ENCODE measurements at places on chromosomes 6 and 20. TPM values are rescaled to one million over a fixed set of nuclear protein-coding genes. Genes with fewer than 3 reads are reported as not detected.

The SERPINB6 gene
- 83.9 TPM for total RNA-seq

The SASH1 gene
- total RNA-seq: 38.6 TPM

The MACROD2 gene
- total RNA-seq: 1.0 TPM

The NHSL1 gene
- total RNA-seq: 10.6 TPM

The RBPJL gene
- total RNA-seq: not detected

The HLA-DRB1 gene
- under 0.01 TPM for total RNA-seq

The RIPPLY2 gene
- not detected for total RNA-seq

The TRIM31 gene
- not detected for total RNA-seq

The DNAAF9 gene
- 11.8 TPM for total RNA-seq

The TASP1 gene
- 6.3 TPM for total RNA-seq

The SCUBE3 gene
- under 0.01 TPM for total RNA-seq

The PKHD1 gene
- not detected for total RNA-seq

The TMEM200A gene
- total RNA-seq: 44.2 TPM

The MANEA gene
- 7.7 TPM for total RNA-seq

The BANF2 gene
- not detected for total RNA-seq

The BPIFB3 gene
- total RNA-seq: not detected

The SLC17A1 gene
- not detected for total RNA-seq

The C20orf144 gene
- under 0.01 TPM for total RNA-seq

Measured in fibroblast of lung (primary cell).